Stimulated activated CD4-positive, alpha-beta T cell treated with anti-CD3 and anti-CD28 coated beads, TNF-alpha, amount 100 ng/mL, for 1 hour (primary cell): ENCODE measurements at places on chromosomes 1 and 21.

DNA sequence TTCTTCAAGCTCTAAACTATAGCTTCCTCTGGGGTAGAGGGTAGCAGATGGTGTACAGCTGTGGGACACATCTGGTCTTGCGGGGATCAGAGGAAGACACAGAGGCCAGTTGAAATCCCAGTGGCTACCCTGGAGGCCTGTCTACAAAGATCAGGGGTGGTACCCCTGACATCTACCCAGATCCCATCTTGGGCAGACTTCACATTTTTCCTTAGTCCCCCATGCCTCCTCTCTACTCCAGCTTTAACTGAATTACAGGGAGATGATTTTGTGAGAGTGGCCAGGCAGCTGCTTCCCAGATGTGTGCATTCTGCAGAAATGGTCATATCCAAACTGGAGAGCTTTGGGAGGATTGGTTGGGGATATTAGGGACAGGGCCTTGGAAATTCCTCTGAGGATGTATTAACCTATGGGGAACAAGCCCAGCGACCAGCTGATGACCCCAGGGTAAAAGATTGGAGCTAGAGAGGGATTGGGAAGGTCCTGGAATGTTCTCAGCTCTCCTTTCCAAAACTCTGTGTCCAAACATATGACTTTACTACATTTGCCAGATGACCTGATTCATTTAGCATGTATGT is 9.6 kb upstream of the CD34 start:
- no peak for DNase-seq

GRCh38 chr1:240602189-240602588 is 9.8 kb downstream of the GREM2 start:
- no peak for DNase-seq

GRCh38 chr1:93679546-93679945 is 2.1 kb downstream of the BCAR3 start:
- DNase-seq = no peak

- no peak for DNase-seq
Observed at GRCh38 chr1:24980836-24981630, 51.0 kb upstream of the RUNX3 start.

GRCh38 chr1:150696590-150696989 is 364 bp downstream of the GOLPH3L start:
- DNase-seq = no peak
